ENCODE measurements at places on chromosomes 7 and 10.

GRCh38 chr7:140391634-140392033 is 6.7 kb downstream of the SLC37A3 start:
- no peak for DNase-seq

GRCh38 chr7:115475761-115476385 is 554.0 kb downstream of the MDFIC start:
- DNase-seq = no peak

- DNase-seq = no peak
These were observed 166.8 kb downstream of the SORCS1 start for GRCh38 chr10:106997721-106998120.

DNA sequence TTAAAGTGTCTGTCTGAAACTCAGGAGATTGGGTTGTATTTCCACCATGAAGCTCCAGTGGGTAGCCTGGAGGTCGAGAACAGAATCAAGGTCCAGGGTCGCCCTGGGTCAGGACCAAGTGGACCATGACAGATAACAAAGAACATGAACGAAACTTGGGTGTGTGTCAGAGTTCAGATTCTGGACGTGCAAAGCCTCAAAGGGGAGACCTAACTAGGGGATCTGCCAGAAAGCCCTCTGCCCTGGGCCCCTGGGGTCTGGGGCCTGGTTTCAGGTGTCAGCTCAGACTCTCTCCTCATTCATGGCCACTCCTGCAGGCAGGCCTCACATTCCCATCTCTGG is 1.6 kb downstream of the RASSF4 start:
- DNase-seq = no peak

GRCh38 chr7:155811560-155811894 is 736 bp downstream of the SHH start:
- DNase-seq = no peak

- DNase-seq = no peak
These were observed 35.6 kb upstream of the OTUD1 start for GRCh38 chr10:23403278-23403677.

DNA sequence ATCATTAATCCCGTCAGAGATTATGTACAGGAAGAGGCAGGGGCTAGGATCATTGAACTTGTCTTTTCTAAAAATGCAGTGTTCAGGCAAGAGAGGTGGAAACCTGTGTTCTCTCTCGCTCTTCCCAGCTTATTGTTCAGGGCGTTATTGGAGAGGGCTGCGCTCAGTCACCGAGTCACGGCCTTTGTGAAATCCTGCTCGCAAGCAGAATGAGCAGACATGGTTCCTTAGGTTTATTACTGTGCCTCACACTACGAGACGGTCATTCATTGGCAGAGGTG is 631 bp upstream of the PRKRIP1 start:
- peak; percentile 55 for DNase-seq

DNA sequence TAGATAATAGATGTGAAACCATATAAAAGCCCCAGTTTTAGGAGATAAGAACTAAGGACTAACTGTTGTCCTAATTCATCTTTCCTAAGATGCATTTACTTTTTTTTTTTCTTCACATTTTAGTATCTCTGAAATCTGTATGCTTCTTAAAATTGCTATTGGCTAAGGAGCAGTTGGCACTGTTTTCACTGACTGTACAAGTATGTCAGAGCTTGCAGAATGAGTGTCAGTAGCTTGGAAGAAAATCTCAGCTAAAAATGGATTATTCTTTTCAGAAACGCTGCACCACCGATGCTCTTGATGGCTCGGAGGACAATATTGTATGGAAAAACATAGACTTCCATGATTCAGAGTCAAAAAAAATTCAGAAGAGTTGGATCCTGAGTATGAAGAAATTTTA is 91.1 kb upstream of the DNAJB12 start:
- no peak for DNase-seq

DNA sequence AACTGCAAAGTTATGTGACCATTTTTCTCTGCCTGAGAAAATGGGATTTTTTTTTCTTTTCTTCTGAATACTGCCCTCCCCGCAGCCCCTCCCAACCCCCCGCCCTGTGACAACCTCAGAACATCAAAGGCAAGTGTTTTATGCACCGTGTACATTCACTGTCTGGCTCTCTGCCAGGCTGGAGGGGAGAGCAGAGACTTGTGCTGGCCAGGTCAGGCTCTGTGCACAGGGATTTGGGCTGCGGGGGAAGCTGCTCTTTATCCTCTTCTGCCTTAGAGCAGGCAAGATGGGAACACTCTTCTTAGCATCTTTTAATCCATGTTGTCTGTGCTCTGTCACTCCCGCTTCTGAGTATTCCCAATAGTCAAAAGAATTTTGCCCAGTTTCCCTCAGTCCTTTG is 195.1 kb downstream of the CCSER2 start:
- no peak for DNase-seq

GRCh38 chr7:138338361-138338760 is 121.7 kb upstream of the TRIM24 start:
- peak; percentile 65 for DNase-seq

- no peak for DNase-seq
These were observed 704.9 kb upstream of the AUTS2 start for GRCh38 chr7:68893411-68893810.

- DNase-seq = peak; percentile 54
These were observed 662 bp downstream of the POLR3A start for GRCh38 chr10:78028438-78029268.

DNA sequence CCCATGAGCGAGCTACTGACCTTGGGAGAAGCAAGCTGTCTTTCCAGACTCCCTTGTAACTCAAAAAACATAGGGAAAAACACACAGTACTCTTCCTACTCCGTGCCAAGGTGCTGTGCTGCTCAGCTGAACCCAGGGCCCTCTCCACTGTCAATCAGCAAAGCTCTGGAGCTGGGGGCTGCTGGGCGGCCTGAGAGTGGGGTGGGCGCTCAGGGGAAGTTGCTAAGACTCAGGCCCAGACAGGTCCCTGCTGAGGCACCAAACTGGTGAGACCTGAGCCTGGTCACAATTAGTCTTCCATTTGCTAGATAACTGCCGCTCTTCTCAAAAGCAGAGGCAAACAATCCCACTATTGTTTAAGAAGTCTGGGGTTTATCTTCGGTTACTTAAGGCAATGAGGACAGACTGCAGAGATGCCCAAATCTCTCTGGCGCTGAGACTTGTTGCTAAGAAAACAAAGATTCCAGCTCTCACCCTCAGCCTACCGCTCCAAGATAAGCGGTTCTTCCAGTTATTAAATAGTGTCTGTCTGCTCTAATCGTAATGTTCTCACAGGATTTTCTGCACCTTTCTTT is 22.0 kb downstream of the STEAP1B start:
- DNase-seq = no peak

GRCh38 chr7:5479941-5480517 is 56.4 kb upstream of the TNRC18 start:
- no peak for DNase-seq

- DNase-seq = no peak
These were observed 417.0 kb upstream of the FOXK1 start for GRCh38 chr7:4265066-4265465.

DNA sequence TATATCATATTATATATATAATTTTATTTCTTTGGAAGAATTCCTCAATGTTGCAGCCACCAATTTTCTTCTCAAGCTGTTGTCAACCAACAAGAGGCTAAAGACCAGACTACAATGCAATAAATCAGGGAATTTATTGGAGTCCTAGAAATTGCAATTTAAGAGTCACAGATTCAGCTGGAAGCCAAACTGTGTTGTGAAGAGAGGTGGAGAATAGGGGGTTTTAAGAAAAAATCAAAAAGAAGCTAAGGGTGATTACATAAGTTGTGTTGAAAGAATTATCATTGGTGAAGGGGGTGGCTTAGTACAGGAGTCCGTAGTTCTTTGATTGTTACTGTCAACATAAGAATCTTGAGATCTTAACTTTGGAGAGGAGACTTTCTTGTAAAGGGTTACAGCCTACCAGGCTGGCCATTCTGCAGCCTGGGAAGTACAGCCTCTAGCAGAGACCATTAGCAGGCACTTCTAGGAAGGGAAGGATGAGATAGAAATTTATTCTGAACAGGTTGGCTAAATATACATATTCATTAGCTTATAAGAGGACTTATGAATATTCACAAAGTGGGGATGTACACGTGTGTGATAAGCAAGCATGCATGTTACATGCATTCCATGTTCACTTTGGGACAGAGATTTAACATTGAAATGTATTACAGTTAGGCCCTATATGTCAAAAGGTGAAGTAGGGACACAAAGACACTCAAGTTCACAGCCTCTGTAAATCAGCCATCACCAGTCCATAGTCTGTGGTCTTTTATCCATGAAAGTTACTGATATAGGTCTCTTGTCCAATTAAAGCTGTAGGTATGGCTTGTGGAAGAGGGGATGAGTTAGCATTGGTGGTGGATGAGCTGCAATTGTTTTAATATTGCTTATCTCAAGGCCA is 8.3 kb upstream of the TMEM168 start:
- DNase-seq = no peak

DNA sequence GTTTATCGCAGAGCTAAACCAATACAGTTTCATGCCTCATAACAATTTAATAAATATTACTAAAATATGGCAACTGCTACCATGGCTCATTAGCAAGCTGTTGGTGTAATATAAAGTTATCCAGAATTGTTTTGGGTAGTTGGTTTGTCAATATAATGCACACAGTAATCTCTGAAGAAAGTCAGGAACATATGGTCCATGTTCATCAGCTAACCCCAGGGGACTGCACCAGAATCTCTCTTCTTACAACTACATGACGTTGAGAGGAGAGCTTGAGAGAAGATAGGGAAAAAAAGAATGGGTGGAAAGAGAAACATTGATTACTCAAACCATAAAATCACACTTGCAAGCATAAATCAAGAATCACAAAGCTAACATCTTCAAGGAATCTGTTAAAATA is 333.7 kb downstream of the NRG3 start:
- DNase-seq = no peak

GRCh38 chr10:1132584-1132983 is 76.4 kb downstream of the WDR37 start:
- no peak for DNase-seq

DNA sequence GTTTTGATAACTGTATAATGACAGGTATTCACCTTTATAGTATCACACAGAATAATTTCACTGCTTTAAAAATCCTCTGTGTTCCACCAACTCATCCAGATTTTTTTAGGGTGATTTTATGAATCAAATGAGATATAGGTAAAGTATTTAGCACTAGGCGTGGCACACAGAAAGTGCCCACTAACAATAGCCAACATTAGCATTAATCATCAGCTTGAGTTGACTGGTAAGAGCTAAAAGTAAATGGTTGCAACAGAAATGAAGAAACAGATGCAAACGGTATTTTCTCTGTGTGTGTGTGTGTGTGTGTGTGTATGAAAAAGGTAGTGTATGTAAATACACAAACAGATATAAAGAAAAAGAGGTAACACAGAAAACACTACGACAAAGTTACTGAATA is 378.8 kb upstream of the ETV1 start:
- DNase-seq = no peak

All from sigmoid colon (tissue), 7 donors.